Inflammatory macrophage treated with lipopolysaccharide for 1 hour (primary cell): ENCODE measurements at places on chromosomes 2 and 18.

DNA sequence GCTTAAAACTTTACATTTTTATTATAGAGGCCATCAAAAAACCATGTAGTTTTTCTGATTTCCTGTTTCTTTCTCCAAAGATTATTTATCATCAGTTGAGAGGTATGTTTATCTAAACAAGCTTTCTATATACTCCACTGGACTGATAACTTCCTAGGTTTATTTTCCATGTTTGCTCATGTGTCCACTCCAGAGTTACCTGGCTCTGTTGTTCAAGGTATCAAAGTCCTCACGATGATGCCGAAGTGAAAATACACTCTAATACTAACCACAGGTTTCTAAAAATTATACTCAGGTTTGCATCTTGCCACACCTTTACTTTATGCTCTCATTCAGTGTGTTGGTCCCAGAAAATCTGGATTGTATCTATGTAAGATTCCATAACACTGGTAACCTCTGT is 287.9 kb upstream of the GULP1 start:
- DNase-seq = no peak

GRCh38 chr2:102317715-102318114 is 6.4 kb downstream of the IL1RL1 start:
- no peak for DNase-seq

DNA sequence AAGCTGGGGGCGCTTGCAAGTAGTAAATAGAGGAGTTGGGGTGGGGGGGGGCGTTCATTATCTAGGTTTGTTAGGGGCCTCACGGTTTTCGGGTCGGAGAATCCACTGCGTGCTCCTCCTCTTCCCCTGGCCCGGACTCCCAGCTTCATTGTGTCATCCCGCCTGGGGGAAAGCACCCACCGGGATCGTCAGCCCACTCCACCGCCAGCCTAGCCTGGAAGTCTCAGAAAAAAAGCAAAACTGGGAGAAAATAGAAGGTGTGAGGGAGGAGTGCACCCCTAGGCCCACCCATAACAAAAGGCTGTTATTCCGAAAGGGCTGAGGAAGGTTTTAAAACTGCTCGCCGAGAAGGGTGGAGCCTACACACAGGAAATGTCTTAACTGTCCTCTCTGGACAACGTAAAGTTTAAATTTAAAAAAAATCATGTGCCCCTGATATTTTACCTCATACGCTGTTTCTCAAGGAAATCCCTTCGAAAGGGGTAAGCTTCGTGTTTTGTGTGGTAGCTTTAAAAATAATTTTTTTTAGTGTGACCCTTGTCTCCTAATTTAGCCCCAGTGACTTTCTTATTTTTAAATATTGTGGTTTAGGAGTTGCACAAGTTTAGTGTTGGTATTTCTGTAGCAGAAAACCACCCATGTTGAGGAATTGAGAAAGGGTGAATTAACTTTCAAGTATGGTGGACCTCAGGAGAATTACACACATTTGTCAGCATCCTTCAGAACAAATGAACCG is 104.2 kb downstream of the SPTBN1 start:
- peak; percentile 63 for DNase-seq

DNA sequence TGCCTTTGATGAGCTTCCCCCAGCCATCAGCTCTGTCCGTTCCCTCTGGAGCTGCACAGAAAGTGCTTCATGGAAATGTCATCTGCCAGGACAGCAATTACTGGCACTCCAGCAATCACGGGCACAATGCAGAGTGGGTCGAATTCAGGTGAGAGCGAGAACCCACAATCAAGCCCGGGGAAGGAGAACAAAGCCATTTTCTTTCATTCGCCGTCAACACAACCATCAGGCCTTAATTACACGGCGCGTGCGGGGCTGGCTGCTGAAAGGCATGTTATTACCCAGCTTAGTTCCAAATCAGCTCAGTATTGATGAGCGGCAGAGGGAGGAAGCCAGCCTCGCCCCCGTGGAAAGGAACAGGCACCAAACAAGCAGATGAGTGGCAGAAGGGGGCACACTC is 143.9 kb downstream of the MYT1L start:
- DNase-seq = no peak

- no peak for DNase-seq
Measured at GRCh38 chr2:119814216-119814615, 54.5 kb downstream of the PTPN4 start.

- no peak for DNase-seq
Measured at GRCh38 chr18:51337406-51337805, 139.9 kb upstream of the MEX3C start.

DNA sequence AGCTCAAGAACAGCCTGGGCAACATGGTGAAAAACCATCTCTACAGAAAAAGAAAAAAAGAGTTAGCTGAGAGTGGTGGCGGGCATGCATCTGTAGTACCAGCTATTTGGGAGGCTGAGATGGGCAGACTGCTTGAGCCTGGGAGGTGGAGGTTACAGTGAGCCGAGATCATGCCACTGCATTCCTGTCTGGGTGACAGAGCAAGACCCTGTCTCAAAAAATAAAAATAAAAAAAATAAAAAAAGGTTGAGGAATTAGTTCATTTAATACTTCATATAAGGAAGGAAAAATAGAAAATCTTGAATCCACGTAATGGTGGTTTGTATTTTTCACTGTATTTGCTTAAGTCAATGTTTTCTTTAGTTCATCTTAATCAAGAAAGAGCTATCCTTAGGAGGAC is 241.7 kb downstream of the TGIF1 start:
- DNase-seq = no peak

DNA sequence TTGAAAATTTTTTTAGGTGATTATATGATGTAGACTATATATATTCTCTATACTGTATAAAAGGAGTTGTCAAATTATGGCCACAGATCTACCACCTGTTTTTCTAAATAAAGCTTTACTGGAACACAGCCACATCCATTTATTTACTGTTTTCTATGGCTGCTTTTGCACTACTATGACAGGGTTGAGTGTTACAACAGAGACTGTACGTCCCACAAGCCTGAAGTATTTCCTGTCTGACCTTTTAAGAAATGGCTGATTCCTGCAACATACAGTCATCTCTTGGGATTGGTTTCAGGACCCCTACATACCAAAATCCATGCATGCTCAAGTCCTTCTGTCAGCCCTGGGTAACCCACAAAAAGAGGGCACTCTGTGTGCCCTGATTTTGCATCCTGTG is 508.3 kb downstream of the TSN start:
- DNase-seq = no peak

GRCh38 chr2:126650994-126651393 is 5.0 kb upstream of the GYPC start:
- DNase-seq = no peak

DNA sequence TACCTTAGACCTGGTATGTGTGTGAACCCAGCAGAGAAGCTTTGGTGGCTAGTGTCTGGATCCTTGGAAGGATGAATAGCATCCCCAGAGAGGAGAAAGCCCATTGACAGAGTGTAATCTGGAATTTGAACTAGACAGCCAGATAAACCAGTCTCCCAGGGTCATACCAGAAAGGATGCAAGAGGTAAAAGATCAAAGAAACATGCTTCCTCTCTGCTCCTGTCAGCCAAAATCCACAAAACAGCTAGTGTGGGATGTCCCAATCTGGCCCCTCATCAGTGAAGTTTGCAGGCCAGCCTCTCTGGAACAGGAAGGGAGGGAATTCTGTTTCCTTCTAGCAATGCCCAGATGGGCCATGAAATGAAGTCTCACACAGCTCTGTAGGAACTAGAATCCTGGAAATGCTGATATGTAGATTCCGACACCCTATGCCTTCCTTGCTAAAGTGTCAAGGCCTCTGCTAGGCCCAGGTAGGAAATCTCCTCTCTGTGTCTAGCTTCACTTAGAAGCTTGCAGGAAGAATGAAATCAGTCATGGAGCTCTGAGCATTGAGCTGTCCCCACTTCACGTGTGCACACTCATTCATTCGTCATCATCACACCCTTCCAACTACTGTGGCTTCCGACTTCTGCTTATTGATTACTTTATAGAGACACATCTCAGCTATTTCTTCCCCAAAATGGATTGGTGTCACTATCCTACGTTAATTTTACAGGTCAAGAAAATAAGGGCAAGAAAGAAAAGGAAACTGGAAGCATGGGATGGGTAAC is 38.0 kb downstream of the EVA1A start:
- DNase-seq = no peak
